ENCODE measurements at places on chromosomes 4 and X.

DNA sequence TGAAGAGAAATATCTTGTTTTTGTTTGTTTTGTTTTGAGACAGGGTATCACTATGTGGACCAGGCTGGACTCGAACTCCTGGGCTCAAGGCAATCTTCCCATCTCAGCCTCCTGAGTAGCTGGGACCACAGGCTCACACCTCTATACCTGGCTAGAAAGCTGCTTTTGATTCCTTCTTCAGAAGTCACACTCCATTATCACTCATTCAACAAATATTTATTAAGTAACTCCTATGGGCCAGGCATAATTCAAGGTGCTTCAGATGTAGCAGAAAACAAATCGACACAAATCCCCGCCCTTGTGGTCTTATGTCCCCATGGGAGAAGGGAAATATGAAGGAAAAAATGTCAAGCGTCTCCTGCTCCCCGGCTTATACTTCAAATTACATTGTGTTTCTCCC is 72.6 kb upstream of the DHX15 start:
- no peak for DNase-seq

- DNase-seq, result no peak
Measured at GRCh38 chrX:43735534-43735933, 79.4 kb downstream of the MAOA start.

- DNase-seq, result no peak
Measured at GRCh38 chr4:147201016-147201415, 255.4 kb upstream of the TTC29 start.

- no peak for DNase-seq
Measured at GRCh38 chr4:90769251-90769650, 642.1 kb downstream of the CCSER1 start.

GRCh38 chrX:63506320-63506719 is 155.2 kb upstream of the SPIN4 start:
- no peak for DNase-seq

- no peak for DNase-seq
Measured at GRCh38 chrX:155027509-155028066, 944 bp downstream of the FUNDC2 start.

DNA sequence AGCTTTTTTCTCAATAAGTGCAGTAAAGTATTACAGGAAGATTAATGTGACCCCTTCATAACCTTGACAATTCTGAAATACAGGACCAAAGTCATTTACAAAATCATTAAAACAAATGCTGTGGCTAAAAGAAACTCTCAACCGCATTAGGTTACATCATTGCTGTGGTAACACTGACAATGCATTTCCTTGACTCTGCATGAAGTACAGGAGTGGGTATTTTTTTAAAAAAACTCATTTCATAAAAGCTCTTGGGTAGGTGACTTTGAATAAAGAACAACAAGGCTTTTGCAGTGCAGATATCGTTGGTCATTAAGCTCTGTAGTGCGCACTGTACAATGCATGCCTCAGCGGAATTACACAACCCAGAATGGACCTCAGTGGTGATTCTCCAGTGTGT is 23.4 kb upstream of the XK start:
- DNase-seq, result no peak

DNA sequence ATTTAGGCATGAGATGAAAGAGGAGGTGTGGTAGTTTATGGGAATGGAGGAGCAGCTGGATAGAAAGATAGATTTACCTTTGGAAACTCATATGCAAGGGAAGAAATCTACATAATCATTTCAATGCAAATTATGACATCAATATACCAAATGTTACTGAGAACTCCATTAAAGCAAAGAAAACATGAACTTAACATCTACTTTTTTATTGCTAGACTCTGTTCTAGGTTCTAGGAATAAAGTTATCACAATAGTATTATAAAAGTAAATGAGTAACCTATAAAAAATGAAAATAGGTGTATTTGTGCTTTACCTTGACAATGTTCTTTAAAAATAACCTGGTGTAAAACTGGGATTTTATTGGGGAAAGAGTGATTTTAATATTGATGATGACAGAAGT is 221.6 kb upstream of the SLIT2 start:
- no peak for DNase-seq

DNA sequence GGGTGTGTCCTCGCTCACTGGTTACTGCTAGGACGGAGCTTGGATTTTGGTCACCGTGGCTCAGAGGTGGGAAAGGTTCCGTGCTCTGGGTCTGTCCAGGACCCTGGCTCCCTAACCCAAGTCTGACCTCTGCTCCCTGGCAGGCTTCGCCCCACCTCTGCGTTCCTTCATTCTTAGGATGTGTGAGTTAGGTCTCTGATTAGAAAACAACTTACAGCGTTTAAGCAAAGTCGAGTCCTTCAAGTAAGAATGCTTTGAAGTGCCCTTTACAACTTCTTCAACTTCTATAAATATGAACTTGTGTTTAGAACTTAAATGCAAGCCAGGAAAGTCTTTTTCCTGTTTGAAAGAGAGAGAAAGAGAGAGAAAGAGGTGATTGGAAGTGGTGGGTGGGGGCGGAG is 891 bp downstream of the TLR2 start:
- DNase-seq, result no peak

DNA sequence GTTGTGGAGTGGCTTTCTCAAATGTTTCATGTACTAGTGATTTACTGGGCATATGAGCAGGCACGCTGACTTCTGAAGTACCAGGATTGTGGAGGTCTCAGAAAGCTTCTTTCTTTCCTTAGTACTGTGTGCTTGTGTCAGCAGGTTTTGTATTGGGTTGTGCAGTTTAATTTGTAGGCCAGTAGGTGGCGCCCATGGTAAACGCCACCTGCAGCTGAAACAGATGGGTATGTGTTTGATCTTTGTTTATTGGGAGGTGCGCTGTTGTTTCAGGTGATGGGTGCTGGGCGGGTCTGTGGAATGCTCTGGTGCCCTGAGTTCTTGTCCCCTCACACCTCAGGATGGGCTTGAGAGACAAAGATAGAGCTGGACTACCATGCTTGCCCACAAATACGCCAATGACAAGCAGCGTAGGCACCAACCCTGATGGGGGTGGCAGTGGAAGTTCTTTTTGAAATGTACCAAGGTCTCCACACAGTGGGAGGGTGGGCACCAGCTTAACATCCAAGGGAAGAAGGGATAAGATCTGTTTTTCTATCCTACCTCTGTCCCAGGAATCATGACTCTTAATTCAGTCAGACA is 141.5 kb downstream of the RPS6KA6 start:
- peak; percentile 14 for DNase-seq

- DNase-seq, result no peak
Measured at GRCh38 chrX:18938710-18939109, 45.2 kb downstream of the PHKA2 start.

DNA sequence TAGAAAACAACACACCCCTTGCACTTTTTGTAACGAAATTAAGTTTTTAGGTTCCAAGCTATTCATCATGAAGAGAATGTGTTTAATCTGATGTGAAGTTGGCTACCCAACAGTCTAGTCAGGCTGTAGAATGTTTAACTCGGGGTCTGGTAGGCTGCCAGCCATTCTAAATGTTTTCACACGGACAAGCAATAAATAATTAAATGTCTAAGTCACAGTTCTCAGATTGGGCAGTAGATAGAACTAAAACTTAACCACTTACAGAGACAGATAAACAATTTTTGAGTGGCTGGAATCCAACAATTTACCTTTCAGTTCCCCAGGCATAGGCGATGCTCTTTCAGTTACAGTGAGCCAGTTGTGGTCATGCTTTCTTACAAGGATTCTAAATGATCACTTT is 66.5 kb downstream of the CHIC2 start:
- DNase-seq, result no peak

- peak; percentile 46 for DNase-seq
Measured at GRCh38 chr4:2800691-2801596, 8.1 kb downstream of the SH3BP2 start.

GRCh38 chrX:15678339-15678738 is 13.7 kb upstream of the CLTRN start:
- DNase-seq, result no peak

DNA sequence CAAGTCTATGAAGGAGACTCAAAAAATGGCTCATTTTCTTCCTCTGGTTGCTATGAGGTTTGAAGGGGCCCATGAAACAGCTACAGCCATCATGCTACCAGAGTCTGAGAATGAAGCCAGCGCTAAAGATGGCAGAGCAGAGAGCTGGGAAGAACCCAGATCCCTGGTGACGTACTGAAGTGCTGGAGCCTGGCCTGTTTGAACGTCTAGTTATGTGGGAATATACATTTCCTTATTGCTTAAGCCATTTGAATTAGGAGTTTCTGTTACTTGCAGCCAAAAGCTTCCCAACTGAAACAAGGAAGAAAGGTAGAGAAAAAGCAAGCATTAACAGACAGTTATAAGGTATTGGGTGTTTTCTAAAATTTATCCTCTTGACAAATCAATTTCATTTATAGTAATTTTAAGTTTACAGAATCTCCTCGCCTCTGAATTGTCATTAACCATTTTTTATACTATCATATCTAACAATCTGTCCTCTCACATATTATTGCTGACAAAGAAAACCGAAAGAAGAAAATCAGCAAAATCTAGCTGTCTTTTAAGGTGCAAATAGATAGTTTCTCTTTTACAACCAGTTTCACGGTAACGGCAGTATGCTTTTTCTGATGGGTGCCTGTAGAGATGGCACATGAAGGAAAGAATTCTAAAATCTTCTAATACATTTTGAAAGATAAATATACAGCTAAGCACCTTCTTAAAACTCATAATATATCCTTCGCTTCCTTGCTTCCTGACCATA is 8.9 kb upstream of the COQ2 start:
- DNase-seq, result no peak

DNA sequence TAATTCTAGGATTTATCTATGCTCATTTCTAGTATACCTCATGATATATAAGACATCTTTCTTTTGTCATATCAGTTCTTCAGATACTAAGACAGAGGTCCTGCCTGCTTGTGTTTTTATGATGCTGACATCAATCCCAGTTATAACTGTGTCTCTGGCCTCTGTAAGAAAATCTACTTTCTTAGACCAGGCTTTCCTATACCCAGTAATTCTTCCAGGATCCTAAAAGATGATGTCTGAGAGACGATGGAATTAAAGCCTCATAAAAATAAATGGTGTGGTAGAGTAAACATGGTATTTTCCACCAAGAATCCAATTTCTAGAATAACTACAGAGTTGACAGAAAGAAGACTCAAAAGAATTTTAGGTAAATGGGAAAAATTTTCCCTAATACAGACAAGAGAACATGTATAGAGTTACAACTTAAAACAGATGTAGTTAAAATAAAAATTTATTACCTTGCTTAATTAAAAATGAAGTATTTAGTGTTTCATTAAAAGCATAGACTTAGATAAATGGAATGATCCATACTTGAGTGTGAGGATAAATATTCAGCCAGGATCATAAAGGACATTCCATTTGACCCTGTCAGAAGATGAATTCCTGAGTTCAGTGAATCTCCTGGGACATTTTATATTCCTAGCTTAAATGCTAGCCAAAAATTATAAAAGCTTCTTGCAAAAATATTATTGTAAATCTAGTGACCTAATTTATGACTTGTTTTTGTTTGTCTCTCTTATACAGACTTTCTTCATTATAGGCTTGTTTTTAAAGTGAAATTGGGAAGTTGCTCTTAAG is 137.4 kb downstream of the PDLIM5 start:
- no peak for DNase-seq

- DNase-seq, result no peak
Measured at GRCh38 chr4:830601-831482, 4.9 kb upstream of the CPLX1 start.

GRCh38 chrX:107470971-107471370 is 21.5 kb downstream of the FRMPD3 start:
- no peak for DNase-seq

DNA sequence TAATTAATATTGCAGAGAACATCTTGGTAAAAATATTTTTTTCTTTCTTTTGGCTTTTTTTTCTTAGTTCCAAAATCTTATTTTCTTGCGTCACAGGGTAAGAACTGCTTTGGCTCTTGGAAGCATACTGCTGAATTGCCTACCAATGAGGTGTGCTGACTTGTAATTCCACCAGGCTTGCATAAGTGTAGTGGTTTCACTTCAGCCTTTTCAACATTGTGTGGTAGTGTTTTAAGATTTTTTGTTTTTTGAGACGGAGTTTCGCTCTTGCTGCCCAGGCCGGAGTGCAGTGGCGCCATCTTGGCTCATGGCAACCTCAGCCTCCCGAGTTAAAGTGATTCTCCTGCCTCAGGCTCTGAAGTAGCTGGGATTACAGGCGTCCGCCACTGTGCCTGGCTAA is 42.4 kb downstream of the N4BP2 start:
- DNase-seq, result no peak

- no peak for DNase-seq
Measured at GRCh38 chr4:41375561-41375960, 118.8 kb downstream of the UCHL1 start.

DNA sequence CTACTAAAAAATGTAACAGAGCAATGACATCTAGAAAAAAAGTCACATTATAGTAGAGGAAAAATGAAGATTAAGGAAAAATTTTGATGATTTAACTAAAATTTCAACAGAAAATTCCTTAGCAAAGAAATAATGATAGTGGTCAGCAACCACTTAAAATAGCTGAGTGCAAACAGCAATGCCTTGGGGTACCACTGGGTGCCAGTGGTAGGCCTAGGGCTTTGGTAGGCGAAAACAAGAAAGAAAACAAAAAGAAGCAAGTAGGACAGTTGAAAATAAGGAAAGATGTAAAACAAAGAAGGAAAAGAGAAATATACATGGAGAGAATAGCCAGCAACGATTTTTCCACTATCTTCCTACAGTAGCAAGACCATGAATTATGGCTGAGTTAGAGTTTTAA is 313.5 kb upstream of the IRS4 start:
- no peak for DNase-seq

DNA sequence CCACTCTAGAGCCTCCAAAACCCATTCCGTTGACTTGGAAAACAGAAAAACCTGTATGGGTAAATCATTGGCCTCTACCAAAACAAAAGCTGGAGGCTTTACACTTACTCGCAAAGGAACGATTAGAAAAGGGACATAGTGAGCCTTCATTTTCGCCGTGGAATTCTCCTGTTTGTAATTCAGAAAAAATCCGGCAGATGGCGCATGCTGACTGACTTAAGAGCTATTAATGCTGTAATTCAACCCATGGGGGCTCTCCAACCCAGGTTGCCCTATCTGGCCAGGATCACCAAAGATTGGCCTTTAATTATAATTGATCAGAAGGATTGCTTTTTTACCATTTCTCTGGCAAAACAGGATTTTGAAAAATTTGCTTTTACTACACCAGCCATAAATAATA is 60.8 kb downstream of the ZNF732 start:
- DNase-seq, result peak; percentile 43

DNA sequence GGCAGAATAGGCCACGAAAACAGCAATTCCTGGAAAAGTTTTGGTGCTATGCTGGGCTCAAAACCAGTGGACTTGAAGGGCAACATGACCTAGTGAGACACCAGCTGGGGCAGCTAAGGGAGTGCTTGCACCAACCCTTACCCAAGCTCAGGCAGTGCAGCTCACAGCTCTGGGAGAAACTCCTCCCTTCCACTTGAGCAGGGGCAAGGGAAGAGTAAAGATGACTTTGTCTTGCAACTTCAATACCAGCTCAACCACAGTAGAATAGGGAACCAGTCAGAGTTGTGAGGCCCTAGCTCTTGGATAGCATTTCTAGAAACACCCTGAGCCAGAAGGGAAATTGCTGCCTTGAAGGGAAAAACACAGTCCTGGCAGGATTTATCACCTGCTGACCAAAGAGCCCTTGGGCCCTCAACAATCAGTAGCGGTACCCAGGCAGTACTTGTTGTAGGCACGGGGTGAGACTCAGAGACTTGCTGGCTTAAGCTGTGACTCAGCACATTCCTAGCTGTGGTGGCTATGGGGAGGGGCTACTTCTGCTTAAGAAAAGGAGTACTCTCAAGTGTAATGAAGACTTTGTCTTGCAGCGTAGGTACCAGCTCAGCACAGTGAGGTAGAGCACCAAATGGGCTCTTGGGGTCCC is 19.7 kb upstream of the ABCG2 start:
- no peak for DNase-seq

Measured in glutamatergic neuron (in vitro differentiated cells).